ENCODE measurements at places on chromosomes 4 and X.

DNA sequence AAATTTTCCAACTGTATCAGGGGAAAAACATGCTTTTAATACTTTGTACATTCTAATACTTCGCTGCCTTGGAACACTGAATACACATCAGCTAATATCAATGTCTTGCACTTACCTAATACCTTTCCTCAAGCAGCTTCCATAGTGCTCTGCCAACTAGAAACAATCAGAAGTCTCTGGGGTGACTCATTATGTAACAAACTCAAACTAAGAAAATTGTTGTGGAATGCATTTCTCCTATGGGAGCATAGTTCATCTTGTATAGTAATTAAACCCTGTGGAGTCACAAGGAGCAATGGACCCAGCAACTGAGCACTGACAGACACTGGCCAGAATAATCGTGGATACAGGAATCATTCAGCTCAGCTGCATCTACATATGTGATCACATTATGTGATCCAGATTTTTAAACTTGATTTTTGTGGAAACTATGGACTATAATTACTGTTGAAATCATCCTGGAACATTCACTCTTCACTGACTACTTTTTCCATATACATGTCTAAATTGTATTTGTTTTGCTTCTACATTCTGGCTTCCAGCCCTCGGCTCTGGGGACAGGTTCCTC lies 496.9 kb downstream of the TMA16 start:
- no peak for DNase-seq

- DNase-seq = no peak
Observed at GRCh38 chr4:61896634-61897033, 696.5 kb downstream of the ADGRL3 start.

DNA sequence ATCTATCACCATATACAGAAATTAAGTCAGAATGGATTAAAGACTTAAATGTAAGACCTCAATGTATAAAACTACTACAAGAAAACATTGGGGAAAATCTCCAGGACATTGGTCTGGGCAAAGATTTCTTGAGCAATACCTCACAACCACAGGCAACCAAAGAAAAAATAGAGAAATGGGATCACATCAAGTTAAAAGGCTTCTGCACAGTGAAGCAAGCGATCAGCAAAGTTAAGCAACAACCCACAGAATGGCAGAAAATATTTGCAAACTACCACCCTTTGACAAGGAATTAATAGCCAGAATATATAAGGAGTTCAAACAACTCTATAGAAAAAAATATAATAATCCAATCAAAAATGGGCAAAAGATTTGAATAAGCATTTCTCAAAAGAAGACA lies 236.9 kb upstream of the EMCN start:
- no peak for DNase-seq

- no peak for DNase-seq
Observed at GRCh38 chr4:71532407-71532806, 193.6 kb downstream of the SLC4A4 start.

DNA sequence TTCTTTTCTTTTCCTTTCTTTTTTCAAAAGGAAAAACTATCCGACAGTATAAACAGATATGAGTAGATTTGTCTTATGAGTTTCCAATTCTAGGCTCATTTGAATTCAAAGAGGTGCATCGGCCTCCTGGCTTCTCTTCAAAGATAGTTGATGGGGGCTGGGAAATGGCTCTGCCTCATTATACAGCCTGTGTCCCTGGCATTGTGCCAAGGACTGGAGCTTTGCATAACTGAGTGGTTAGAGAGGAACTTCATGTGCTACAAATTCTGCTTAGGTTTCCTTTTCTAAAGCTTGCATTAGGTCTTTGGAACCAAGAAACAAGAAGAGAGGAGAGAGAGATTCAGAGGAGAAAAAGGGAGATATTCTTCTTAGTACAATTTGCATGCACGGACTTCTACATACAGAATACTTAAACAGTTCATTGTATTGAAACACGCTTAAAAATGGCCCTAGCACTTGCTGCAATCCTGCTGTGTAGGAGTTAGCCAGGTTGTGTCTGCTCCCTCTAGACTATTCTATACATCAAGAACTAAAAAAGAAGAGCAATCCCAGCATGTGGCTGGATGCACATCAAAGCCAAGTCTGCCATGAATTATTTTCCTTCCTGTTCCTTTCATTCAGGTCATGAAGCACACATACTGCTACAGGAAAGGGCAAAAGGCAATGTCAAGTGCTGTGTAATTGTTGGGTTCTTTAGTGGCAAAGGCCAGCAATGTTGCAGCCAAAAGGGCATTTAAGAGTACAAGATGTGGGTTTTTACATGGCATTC lies 70.9 kb downstream of the INTS12 start:
- no peak for DNase-seq

- DNase-seq = no peak
Observed at GRCh38 chr4:85482010-85482738, 7.2 kb downstream of the ARHGAP24 start.

GRCh38 chr4:80586716-80587115 lies 251.2 kb downstream of the CFAP299 start:
- DNase-seq = no peak

DNA sequence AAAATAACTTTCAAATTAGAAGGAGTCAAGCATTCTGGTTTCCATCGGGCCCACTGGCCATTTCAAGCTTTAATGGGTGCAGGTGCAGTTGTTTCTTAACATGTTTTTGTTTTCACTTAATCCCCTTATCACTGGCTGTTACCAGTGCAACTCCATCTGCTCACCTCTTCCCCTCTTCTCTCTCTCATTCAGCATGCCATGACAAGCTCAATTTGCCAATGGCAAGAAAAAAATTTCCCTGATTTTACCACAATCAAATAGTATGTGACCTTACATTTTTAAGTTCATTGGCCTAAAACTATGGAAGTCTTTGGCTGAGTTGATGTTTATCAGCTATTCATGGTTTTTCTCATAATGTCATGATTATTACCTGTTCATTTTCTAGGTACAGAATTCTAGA lies 299.1 kb upstream of the BMP3 start:
- no peak for DNase-seq

GRCh38 chrX:87392369-87392768 lies 125.2 kb upstream of the KLHL4 start:
- DNase-seq = no peak

GRCh38 chr4:67365661-67366245 lies 179.6 kb downstream of the CENPC start:
- no peak for DNase-seq

GRCh38 chr4:1777822-1778641 lies 15.1 kb upstream of the FGFR3 start:
- no peak for DNase-seq

DNA sequence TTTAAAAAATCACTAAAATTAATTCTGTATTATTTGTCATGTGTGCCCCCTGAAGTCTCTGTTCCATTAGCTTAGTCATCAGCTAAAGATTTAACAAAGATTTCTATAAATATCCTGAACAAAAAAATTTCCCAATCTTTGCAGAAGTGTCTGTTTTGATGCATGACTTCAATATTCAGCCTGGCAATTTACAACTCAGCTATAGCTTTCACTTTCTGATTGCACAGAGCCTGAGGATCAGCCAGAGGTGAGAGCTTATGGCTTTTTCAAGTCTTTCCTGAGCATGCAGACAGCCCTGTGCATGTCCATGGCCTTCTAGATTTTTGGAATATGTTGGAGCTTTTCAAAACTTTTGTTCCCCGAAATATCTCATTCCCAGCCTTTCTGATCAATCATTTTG lies 420.1 kb downstream of the ZNF674 start:
- DNase-seq = no peak

GRCh38 chr4:73734530-73735001 lies 5.8 kb upstream of the CXCL8 start:
- DNase-seq = no peak

GRCh38 chrX:103211012-103211715 lies 3.7 kb upstream of the BEX4 start:
- DNase-seq = peak; percentile 38

GRCh38 chrX:27439771-27440170 lies 23.4 kb downstream of the PPP4R3C start:
- DNase-seq = no peak

DNA sequence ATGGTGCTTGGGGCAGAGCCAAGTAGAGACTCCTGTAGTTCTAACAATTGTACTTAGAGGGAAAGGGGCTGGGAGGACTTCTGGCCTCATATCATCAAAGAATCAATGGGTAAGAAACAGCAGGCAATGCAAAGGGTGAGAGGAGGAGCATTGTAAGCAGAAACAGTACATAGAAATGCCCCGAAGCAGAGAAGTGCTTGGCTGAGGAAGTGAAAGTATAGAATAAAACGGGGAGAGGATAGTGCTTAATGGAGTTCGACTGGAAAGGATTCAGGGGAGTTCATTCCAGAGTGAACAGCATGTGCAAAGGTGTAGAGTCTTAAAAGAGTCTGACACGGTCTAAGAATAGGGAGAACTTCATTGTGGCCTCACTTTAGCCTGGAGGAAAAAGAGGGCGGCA lies 103.0 kb downstream of the SYNPO2 start:
- DNase-seq = no peak

GRCh38 chrX:76253432-76253831 lies 80.6 kb downstream of the PBDC1 start:
- peak; percentile 31 for DNase-seq

DNA sequence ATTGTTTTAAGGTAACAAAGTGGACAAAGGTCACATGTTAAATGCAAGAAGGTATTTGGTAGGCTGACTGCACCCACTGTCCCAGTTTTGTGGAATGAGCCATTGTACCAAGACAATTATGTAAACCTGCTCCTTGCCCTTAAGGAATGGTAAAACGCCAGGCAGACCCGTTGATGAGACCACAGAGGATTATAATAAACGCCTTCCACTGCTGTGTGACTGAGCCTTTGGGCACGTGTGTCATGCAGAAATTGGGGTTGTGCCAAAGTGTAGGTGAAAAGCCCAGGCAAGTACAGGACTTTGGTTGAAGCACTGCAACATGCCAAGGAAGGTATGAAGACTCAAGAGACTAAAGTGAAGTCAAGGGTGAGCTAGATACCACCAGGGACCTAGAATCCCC lies 59.7 kb downstream of the LRRC66 start:
- no peak for DNase-seq

- no peak for DNase-seq
Observed at GRCh38 chrX:38811515-38812243, 10.4 kb downstream of the MID1IP1 start.

GRCh38 chrX:87901060-87901459 lies 383.5 kb downstream of the KLHL4 start:
- no peak for DNase-seq

- DNase-seq = no peak
Observed at GRCh38 chr4:107379054-107379869, 340.8 kb downstream of the PAPSS1 start.

DNA sequence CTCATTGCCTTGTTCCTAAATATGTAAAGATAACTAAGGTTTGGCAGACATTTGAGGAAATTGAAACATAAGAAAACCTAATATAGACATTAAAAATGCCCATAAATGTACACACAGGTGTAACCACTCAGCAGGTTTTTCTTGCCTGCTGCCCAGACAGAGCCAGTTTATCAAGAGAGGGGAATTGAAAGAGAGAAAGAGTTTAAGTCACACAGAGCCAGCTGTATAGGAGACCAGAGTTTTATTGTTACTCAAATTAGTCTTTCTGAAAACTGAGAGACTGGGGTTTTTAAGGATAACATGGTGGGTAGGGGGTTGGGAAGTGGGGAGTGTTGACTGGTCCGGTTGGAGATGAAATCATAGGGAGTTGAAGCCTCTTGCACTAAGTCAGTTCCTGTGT lies 119.0 kb downstream of the CFAP299 start:
- DNase-seq = no peak

GRCh38 chrX:47232803-47233332 lies at the start of gene USP11:
Gene USP11 (plus strand): TSS chrX:47233009. CDS start chrX:47233044, 35 bp downstream.
- DNase-seq = peak; percentile 35

- no peak for DNase-seq
Observed at GRCh38 chr4:28444886-28445496, 1584.3 kb downstream of the STIM2 start.

- no peak for DNase-seq
Observed at GRCh38 chrX:87895421-87895820, 377.8 kb downstream of the KLHL4 start.

- no peak for DNase-seq
Observed at GRCh38 chr4:181166742-181167399, 1076.3 kb upstream of the TENM3 start.

DNA sequence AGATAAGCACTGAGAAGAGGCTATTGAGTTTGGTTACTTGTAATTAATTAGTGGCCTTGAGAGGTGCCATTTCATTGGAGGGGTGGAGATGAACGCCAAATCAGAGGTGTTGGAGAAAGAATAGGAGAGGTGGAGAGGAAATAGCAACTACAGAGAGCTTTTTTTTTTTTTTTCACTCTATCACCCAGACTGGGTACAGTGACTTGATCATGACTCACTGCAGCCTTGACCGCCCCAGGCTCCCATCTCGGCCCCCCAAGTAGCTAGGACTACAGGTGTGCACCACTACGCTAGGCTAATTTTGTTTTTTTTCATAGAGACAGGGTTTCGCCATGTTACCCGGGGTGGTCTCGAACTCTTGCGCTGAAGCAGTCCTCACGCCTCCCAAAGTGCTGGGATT lies 5.2 kb downstream of the NHS start:
- DNase-seq = no peak
